Cortex of kidney (tissue), 1 donor: ENCODE measurements at places on chromosomes 16 and 17.

- DNase-seq, result no peak
These were observed 109.5 kb upstream of the ZNF750 start for GRCh38 chr17:82949361-82949760.

DNA sequence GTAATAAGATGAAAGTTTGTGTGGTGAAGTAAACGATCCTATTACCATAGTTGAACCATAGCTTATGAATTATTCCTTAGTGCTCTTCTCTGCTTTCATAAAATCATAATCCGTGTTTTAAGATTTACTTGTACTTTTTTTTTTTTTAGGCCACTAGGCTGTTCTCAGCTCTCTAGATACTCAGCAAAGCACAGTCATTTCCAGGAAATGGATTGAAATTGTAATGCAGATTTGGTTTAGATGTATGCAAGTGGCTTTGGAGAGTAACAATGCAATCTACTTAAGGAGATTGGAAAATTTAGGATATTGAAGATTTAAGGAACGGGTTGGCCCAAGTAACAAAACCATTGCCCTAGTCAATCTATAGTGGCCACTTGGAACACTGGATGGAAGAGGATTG, 125.1 kb downstream of the PITPNC1 start:
- DNase-seq, result no peak

GRCh38 chr16:23148513-23149266, 562 bp downstream of the USP31 start:
- no peak for DNase-seq

- no peak for DNase-seq
These were observed 14.1 kb upstream of the ITGB4 start for GRCh38 chr17:75707079-75707571.

- no peak for DNase-seq
These were observed 16.6 kb downstream of the TXNDC11 start for GRCh38 chr16:11726008-11726407.
